ENCODE measurements at places on chromosomes 11 and 22.

DNA sequence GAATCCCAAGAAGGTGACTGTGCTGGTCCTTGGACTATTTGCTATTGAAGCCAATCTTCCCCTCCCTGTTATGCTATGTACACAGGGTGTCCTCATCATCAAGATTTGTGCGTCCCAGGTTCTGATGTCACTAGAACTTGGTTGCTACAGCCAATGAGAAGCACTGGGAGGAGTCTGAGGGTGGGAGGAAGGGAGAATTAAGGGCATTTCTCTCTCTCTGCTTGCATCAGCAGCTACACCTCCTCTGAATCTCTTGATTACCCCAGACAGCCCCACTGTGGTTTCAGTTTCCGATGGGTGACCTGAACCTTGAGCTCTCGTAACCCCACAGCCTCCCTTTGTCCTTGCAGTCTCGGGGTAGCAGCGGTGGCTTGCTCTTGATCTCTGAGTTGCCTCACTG, 212.4 kb upstream of the SESN3 start:
- DNase-seq, result no peak

DNA sequence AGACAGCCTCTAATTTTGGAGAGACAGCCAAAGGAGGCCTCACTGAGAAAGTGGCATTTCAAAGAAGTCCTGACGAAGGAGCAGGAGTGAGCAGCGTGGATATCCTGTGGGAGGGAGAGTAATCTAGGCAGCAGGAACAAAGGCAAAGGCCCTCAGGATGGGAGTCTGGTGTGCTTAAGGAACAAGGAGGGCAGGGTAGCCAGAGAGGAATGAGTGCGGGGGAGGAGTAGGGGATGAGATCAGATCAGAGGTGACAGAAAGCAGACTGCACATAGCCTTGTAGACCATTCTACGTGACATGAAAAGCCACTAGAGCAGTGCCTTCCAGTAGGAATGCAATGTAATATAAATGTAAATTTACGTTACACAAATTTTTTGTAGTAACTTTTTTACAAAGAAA, 5.6 kb downstream of the SLC36A4 start:
- no peak for DNase-seq

DNA sequence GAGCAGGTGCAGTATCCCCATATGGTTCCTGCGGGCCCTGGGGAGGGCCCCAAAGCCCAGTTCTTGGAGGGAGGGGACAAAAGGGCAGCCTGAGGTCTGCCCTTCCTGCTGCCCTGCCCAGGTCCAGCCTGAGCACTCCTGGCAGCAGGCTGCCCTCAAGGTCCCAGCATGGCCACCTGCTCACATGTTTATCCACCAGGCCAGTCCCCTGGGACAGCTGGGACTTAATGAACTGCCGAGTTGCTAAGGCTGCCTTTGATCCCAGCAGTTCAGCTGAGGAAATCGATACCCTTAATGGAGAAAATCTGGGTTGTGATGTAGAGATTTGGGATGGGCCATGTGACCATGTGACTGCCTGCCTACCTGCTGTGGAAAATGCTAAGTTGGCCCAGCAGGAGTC, 146.2 kb downstream of the TRIM29 start:
- no peak for DNase-seq

DNA sequence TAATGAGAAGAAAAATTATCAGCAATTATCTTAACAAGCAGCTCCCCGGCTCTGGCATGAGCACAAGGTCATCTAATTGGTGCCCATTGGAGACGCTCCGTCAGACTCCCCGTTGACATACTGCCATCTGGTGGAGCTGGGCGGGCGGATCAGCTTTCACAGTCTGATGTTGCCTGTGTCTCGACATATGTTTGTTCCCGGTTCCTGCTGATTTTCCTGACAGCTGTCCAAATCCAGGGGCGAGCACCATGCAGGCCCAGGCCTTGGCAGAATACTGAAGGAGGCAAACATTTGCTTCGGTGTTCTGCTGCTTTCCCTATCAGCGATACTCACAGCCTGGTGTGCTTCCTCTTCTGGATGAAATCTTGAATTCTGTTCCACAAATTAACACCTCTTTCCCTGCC, 43.8 kb upstream of the BARX2 start:
- peak; percentile 56 for DNase-seq

GRCh38 chr11:125892071-125892470, 4.6 kb downstream of the HYLS1 start:
- DNase-seq, result no peak

GRCh38 chr11:114559425-114560310, at the start of gene NXPE1:
TSS of gene NXPE1 (minus strand) at chr11:114559881. CDS start at chr11:114551201, 8,680 bp downstream.
- no peak for DNase-seq

- DNase-seq, result no peak
These were observed 42.7 kb downstream of the RTL6 start for GRCh38 chr22:44455151-44455962.

DNA sequence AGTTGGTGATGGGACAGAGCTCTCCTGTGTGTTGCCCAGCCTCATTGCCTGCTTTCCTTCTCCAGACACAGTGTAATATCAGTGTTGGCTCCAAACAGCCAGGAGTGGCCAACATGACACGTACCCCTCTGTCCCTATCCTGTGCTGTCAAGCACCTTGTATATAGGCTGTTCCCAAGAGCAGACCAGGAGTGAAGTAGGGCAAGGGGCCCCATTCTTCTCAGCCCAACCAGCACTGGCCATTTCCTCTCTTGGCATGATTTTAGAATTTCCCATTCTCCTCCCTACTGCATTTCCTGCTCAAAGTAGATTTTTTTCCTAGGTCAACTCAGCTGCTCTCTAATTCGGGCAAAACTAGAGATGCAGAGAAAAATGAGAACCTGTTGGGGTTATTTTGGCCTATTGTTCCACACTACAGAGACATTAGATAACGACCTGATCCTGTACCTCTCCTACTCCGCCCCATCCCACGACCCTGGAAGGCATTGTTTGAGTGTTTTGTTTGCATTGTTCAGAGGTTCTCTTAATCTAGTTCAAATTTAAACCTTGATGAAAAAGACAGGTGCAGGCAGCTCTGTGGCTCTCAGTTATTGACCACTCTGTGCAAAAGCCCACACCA, 95.6 kb downstream of the RASSF10 start:
- no peak for DNase-seq

DNA sequence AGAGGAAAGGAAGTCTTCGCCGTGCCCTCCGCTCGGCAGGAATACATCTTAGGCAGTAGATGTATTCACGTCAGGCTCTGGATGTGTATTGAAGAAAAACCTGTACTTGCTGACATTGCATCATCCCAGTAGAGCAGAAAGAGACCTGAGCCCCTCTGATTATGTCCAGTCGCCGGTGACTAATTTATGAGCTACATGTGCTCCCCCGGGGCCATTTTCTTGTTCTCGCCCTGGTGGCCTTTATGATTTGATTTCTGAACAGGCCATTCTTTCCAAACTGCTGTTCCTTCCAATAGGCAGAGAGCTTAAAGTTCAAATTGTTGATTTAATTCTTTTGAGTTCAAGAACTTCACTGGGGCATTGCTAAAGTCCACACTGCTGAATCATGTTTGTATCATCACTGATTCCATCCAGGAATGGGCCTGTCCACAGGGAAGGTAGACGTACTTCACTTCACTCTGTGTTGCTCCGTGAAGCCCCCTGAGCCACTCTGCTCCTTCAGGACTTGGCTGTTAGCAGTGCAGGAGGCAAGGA, 137.3 kb upstream of the RASSF10 start:
- no peak for DNase-seq

GRCh38 chr11:76783294-76783895, at the start of gene TSKU:
TSS of gene TSKU (plus strand) at chr11:76783356. CDS start at chr11:76795617, 12,261 bp downstream.
- DNase-seq, result peak; percentile 87
